Sciatic nerve (tissue), 2 donors: ENCODE measurements at places on chromosomes 1 and 21. TPM values are rescaled to one million over a fixed set of nuclear protein-coding genes. Genes with fewer than 3 reads are reported as not detected.

DNA sequence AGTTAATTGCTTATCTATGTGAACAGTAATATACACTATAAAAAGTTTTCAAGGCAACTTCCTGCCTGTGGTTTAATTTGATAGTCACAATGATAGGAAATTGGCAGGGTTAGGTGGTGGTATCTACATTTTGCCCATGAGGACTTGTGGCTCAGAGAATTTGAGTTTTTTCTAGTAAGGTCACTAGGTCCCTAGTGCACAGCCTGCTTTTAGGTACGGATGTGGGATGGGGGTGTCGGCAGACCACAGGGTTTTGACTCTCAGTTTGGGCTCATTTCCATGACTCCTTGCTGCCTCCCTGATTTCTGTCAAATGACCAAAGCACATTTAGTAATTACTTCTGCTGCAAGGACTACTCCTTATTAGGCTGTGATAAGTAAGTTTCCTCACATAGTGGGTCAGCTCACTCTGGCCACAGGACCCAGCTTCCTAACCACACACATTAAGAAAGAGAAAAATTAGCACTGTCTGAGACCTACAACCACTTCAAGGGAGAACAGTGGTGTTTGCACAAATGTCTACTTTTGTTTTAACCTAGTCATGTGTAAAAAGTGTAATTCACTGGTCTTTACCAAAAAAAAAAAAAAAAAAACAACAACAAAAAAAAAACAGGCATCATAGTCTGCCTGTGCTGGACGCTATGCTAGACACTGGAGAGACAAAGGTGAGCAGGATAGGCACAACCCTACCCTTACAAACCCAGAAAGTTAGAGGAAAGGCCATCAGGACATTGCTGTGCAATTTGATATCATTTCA lies 43.7 kb downstream of the MRPL39 start:
- DNase-seq: no peak

DNA sequence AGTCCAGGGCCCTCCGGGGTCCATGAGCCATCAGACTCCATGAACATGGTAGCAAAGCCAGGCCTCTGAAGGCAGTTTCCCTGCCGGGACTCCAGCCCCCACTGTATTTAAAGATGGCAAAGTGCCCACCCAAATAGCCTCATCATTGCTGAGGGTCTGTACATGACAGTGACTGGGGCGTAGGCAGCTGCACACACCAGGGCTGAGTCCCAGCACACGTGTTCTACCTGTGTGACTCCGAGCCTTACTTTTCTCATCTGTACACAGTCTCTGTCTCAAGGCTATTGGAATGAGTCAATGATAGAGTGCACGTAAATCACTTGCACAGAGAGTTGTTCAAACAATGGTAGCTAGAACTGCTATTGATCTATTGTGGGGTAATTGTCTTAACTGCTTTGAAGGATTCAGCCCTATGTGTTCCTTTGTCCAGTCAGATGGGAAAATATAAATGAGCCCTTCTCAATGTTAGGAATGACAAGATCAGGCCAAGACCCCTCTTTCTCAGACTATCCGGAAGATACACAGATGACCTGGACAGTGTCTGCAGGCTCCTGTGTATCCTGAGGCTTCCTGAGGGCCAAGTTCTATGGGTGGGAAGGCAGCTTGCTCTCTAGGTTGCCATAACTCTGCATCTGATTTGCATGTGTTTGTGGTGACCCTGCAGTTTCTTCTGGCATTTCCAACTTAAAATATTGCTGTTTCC lies 48.9 kb downstream of the RASSF5 start:
- DNase-seq: no peak

GRCh38 chr1:57222801-57223200 lies 201.1 kb downstream of the DAB1 start:
- no peak for DNase-seq

GRCh38 chr1:23114424-23115079 lies 54.1 kb downstream of the LUZP1 start:
- no peak for DNase-seq

- DNase-seq: no peak
Measured at GRCh38 chr1:14500041-14500440, 98.4 kb upstream of the KAZN start.

GRCh38 chr1:66925944-66926343 lies 1.2 kb downstream of the MIER1 start:
- DNase-seq: no peak

DNA sequence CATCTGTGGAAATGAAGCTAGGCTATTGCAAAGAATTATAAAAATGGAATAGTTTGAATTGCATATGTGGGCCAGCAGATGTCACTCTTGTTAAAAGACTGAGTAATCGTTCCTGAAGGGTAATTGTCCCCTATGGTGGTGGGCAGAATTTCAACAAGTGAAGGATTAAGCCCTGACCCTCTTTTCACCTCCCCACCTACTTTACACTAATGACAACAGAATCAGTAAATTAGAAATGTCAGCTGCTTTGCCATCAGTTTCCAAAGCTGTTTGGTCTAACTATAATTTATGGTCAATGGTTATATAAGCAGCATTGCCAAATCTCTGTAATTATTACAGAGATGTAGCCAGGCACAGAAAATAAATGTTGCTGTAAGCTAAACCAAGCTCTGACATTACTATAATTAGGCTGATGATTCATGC lies 898.6 kb downstream of the AMY1C start:
- DNase-seq: no peak

PAQR6 gene
- total RNA-seq: 48.9 TPM

SRSF10 gene
- total RNA-seq: 92.1 TPM
